CD4-positive, alpha-beta T cell treated with Interleukin-10 for 1 hour (primary cell): ENCODE measurements at places on chromosomes 5 and 9.

DNA sequence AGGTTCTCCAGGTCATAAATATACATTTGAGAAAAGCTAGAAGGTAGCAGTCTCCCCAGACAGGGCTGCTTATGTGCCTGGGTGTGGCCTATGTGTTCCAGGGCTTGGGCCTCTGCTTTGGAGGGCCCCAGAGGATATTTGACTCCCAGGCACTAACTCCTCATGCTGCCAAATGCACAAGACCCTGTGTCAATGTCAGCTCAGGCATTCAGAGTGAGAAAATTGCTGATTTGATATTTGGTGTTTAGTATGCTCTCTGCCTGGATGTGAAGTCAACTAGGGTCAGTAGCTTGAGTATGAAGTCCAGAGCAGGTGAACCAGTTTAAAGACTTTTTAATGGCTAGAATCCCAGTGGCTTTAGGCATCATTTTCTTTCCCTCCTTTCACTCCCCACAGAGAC, 57.5 kb upstream of the IL7R start:
- DNase-seq = no peak

GRCh38 chr9:16062542-16063240, 509.8 kb downstream of the CCDC171 start:
- DNase-seq = no peak

GRCh38 chr9:69571032-69571431, 101.1 kb downstream of the APBA1 start:
- no peak for DNase-seq

GRCh38 chr9:24095246-24095645, 269.2 kb upstream of the ELAVL2 start:
- DNase-seq = no peak

DNA sequence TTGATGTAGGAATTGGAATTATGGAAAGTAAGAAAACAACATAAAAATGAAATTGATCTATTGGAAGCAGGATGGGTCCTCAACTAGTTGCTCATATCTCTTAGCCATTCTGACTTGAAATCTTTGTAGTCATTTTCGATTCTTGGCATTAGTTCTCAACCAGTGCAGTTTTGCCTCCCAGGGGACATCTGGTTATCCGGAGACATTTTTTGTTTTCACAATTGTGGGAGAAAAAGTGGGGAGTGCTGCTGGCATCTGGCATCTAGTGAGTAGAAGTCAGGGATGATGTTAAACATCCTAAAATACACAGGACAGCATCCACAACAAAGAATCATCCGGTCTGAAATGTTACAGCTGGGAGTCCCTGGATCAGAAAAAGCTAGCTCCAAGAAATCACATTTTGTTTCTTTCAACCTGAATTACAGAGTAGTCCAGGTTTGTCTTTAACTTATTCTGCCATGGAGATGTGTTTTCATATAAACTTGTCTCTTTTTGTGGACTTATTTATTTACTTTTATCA, 74.9 kb downstream of the FBXL7 start:
- DNase-seq = no peak

DNA sequence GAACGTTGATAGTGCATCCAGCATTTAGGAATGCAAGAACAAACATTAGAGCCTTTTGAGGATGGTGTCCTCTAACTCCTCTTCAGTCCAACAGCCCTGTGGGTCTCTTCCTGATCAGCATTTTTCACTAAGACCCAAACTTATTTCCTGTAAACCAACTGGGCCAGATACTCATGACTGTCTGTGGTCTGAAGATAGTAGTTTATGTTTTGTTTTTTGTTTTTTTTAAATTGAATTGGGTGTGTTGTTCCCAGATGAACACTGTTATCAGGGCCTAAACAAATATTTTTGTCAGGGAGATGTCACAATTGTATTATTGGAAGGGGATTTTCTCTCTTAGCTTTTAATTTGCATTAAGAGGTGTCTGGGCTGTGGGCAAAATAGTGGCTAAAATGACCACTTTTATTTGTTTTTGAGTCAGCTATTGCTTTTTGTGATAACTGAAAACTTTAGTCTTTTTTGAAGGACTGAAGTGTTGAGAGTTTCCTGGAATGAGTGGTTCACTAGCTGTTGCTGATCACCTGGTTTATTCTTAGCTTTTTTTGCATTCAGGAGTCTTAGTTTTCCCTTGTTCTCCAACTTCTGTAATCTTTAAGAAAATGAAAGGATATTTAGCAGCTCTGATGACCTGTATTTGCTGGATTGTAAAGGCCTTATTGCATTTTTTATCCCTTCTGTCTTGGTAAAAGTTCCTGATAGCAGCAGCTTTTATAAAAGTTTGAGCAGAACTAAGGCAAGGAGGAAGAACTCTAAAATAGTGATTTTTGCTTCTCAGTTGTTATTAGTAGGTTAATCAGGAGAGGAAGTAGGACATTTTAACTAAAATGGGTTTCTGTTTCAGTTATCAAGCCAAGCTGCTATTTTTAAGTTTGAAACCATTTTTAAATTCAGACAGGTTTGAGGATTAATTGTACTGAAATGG, 5.5 kb downstream of the MAN2A1 start:
- DNase-seq = no peak

DNA sequence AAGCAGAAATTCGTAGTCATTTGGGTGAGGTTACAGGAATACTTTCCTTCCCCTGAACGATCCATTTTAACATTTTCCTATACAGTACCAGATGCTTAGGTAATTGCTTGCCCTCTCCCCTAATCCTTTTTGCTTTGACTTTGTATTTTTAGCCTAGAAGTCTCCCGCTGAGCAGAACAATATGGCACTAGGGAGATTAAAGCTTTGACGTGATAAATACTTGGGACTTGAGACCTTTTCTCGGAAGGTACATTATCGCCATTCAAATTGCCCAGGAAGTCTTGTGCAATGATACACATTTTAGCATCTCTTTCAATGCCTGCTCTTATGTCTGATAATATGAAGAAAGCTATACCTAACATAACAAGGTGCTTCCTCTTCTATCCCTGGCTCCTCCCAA, 22.9 kb upstream of the SPATA31C2 start:
- DNase-seq = no peak

GRCh38 chr5:90807496-90807895, 248.9 kb downstream of the ADGRV1 start:
- no peak for DNase-seq

GRCh38 chr5:150593996-150594395, 46.5 kb upstream of the SYNPO start:
- no peak for DNase-seq

DNA sequence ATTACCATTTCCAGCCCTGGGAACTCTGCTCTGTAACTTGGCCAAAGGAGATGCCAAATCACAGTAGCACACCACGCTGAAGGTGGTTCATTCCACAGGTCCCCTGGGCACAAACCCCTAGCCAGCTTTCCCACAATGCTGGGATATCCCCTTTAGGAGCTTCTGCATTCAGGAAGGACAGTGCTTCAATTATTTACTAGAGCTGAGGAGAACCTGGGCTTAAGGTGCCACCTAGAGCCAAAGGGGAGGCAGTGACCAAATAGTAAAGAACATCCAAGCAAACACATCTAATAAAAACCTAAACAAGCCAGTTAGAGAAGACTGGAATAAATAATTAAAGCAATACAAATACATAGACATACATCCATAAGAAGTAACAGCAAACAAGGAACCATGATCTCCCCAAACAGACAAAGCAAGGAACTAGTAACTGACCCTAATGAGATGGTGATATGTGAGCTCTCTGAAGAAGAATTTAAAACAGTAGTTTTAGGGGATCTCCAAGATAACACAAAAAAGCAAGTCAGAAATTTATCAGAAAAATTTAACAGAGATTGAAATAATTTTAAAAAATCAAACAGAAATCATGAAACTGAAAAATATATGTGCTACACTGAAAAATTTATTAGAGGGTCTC, 14.6 kb downstream of the KIF4B start:
- no peak for DNase-seq

DNA sequence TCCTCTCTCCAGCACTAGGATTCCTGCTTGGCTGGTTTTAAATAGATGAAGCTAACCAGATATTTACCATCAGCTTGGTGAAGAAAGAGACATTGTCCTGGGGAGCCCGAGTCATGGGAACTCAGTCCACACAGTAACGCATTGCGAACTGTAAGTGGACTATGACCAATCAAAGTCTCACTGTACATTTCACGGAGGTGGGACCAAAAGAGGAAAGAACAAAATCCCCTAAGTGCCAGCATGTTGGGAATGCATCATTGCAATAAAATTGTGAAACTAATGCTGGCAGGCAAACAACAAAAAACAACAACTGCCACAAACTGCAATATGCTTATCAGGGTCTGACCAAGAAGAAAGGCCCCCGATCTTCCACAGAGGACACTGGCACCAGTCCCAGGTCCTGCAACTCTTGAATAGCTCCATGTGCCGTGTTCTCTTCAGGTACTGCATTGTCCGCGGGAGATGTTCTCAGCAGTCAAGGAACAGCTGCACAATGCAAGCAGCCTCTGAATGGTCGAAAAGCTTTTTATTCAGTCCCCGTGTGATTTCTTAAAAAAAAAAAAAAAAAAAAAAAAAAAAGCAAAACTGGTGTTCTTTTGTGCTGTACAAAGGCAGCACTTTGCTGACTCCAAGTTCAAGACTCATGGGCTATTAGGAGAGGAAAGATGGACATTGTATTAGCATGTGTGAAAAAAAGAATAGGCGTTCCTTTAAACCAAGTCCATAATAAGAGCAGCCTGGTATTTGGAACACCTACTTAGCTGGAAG, 38.1 kb downstream of the SEMA6A start:
- no peak for DNase-seq

- no peak for DNase-seq
Observed at GRCh38 chr9:70477907-70478480, 63.5 kb upstream of the KLF9 start.

GRCh38 chr5:1001406-1002270, 7.0 kb upstream of the NKD2 start:
- no peak for DNase-seq

DNA sequence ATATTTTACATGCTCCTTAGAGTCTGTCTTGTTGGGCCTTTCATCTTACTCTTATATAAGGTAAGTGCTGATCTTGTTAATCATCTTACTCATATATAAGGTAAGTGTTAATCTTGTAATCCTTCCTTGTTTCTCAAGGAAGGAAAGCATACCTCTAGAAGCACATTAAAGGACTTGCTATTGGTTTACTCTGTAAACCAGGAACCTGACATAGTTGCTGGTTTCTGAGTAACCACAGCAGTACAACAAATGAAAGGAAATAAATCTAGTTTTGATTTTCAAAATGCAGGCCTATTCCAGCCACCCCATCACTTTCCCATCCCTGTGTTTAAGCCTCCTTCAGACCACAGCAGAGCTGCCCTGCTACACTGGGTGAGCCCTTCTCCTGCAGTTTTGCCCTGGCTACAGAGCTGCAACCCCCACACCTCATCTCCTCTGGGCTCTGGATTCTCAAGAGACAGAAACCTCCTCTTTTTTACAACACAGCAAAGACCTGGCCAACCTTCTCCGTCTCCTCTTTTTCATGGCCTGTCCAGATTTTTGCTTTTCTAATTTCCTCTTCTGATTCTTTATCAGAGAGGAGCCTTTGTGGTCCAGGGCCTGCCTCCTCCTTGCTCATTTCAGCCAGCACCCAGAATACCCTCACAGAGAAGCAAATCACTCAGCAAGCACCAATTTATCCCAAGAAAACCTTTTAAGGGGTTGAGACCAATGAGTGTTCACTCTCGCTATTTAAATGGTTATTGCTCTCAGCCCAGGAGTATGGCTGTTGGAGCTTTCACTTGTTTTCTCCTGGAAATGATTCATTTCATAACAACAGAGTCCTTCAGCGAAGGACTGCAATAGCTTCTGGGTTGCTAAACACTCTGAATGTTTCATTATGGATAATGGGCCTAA, 103.2 kb downstream of the FSTL4 start:
- no peak for DNase-seq

DNA sequence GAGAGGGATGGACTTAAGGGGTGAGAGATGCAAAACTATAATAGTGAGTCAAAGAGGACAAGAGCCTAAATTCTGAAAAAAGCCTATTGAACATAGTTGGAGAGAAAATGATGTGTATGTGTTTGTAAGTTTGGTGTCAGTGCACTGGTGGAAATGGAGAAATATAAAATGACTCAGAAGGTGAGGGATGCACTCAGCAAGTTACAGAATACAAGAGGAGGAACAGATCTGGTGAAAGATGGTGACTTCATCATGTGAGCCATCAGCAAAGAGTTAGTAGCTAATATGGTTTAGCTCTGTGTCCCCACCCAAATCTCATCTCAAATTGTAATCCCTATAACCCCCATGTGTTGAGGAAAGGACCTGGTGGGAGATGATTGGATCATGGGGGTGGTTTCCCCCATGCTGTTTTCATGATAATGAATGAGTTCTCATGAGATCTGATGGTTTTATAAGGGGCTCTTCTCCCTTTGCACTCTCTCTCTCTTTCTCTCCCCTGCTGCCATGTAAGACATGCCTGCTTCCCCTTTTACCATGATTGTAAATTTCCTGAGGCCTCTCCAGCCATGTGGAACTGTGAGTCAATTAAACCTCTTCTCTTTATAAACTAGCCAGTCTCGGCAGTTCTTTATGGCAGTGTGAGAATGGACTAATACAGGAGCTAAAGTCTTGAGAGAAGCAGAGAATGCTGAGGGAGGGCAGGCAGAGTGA, 30.4 kb upstream of the FYB1 start:
- no peak for DNase-seq

DNA sequence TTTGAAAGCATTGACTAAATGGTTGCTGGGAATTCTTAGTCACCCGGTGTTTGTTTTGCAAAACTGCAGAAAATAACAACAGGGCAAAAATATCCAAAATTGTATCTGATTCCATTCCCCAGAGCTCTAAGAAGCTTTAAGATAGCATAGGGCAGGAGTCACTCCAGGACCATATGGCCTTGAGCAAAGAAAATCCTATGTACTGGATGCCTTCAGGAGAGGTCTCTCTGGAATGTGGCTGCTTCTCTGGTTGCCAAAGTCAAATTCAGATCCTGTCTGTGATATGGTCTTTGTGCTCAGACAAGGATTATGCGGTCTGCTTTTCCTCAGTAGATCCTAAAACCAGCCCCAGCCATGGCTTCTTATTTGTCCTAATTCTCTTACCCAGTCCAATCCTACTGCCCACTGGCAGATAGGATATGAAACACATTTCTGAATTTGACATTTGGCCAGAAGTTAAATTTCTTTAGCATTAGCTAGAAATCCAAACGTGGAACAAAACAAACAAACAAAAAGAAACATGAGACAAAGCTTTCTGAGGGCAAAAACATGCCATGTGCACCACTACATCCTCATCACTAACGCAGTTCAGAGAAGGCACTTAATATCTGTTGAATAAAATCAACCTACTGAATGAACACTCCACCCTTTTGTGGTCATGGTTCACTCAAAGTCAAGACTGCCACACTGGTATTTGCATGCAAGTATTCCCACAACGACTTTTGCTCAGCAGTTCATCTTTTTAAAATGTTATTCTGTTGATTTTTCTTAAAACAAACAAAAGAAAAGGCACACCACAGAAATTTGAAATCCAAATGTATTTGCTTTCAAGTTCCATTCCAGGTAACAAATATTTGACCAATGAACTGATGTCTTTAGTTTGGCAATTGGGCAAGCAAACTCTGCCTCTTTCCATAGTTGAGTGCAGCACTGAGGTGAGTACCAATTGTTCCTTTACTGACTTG, 165.7 kb downstream of the TRPM6 start:
- no peak for DNase-seq
